ENCODE measurements at places on chromosomes 5 and 9.

- DNase-seq: no peak
Measured at GRCh38 chr9:96057155-96057554, 181.7 kb downstream of the ERCC6L2 start.

DNA sequence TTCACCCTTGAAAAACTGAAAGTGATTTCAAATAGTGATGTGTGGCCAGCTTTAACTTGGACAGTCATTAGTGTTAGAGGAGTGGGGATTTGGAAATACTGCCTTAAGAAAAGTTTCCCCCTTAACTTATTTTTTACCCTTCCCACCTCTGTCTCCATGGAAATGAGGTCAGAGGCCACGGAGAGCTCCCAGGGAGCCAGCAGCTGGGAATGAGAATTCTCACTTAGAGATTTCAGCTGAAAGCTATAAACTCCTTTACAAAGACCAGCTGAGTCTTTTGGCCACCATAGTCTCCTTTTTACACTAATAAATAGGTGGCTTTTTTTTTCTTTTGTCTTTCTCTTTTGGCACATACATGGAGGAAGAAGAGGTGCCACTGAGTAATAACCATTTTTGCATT, 45.7 kb upstream of the PIK3R1 start:
- no peak for DNase-seq

DNA sequence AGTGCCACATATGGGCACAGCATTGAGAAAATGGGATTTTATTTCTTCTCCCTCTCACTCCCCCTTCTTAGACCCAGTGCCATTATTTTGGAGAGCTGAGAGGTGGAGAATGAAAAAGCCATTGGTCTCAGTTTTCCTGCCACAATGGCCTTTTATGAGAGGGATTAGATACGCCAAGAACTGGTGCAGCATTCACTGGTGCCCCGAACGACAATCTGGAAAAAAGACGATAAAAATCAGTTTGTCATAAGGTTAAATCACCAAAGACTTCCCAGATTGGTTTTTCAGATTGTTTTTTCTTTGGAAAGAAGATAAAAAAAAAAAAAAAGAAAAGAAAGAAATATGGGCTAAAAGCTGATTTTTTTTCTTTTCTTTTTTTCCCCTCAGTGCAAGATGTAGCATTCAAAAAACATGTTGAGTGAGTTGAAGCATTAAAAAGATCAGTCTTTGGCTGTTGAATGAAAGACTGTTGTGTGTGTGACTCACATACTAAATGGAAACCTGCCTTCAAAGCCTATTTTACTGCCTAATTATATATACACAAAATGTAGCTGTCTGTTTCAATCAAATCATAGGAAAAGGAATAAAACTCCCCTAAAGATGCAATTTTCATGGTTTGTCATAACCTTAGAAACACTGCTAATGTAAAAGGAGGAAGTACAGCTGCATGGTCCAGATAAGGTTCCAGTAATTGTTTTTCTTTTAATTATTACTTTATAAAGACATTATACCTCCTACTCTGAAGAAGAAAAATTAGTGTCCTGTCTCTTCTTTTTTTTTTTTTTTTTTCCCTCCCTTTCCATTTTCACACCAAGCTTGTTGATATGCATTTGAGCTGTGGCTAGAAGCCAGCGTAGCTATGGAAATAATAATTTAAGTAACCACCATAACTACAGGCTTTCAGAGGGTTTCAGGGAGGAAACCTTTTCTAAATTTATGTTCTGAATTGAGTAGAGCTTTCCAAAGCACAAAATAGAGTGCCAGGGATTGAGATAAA, 27.2 kb upstream of the ZNF608 start:
- DNase-seq: peak; percentile 72

DNA sequence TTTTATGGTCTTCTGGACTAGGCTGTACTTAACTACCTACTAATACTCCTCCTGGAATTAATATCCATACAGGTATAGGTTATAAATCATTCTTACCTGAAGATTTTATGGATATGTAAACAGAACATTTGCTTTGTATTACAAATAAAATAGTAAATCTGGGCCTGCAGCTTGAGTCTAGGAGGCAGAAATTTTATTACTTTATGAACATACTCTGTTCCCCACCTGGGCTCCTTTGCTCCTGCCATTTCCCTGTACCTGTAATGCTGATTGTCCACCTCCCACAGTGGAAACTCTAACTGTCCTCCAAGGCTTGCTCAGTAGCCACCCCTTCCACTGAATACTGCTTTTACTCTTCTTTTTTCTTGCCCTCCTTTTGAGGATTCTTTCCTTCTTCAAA, 108.0 kb downstream of the PAM start:
- DNase-seq: no peak

DNA sequence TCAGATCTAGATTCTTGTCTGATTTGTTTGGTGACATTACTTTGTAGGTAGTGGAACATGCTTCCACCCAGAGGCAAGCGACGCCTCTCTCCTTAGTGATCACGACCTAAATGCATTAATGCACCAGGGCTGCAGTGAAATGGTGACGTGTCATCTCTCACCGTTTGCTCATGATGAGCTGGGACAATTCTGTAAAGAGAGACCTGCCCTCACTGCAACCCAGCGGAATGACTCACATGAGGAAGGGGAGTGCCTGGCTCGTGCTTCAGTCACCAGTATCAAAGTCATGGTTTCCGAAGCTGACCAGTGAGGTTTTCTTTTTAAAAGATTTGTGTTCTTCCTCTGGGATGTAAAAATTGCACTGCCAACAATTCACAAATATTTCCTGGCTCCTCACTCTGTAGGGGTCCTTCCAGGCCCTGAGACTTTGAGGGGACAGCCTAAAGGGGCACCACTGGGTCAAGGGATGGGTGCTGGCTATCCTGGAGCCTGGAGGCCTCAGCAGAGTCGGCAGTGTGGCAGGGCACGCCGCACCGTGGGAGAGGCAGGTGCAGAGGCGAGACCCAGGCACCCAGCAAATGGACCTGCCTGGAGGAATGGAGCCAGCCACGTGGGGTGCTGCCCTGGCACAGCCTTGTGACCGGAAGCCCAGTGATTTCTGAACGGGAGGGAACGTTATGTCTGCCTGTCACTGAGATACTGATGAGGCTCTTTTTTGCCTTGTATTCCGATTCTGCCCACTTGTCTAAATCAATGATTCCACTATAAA, 17.3 kb downstream of the QSOX2 start:
- DNase-seq: no peak

- no peak for DNase-seq
Measured at GRCh38 chr5:91296674-91297143, 86.4 kb downstream of the ARRDC3 start.

DNA sequence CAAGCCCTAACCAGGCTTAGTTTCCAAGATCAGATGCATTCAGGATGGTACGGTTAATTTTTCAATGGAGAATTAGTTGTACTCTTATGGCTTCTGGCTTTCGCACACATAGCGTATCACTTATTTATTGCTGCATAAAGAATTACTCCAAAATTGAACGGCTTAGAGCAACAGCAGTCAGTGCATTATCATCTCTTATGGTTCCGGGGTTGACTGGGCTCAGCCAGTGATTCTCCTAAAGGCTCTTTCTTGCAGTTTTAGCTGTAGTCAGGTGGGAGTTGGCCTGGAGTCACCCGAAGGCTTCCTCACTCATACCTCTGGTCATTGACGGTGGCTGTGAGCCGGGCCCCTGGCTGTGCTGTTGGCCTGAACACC, 595 bp upstream of the GRHPR start:
- DNase-seq: no peak

GRCh38 chr5:74313896-74314295, 326.6 kb downstream of the ENC1 start:
- DNase-seq: no peak

GRCh38 chr5:117454716-117455212, 880.1 kb upstream of the SEMA6A start:
- DNase-seq: peak; percentile 16

All from NCI-H1436 treated with DMSO at 0.1 percent for 48 hours (cell line).